Non-pigmented ciliary epithelial cell (primary cell): ENCODE measurements at places on chromosomes 3 and 15.

DNA sequence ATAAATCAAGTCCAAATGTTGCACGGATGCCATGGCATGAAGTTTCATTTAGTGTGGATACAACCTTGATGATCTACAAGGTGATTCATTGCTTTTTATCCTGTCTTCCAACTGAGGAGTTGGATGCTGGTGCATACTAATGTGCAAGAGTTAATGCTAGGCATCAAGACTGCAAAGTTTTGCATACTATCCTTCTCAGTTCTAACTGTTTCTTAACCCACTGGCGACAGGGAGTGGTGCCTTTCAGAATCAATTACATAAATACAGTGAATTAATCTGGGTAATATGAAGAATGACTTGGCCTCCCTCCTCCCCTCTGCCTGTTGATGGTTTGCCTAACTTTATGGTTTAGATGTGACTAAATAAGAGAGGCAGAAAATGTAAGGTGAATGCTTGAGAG, 43.5 kb downstream of the KCNAB1 start:
- DNase-seq = no peak

GRCh38 chr3:46966811-46967210, 9.7 kb downstream of the CCDC12 start:
- no peak for DNase-seq

DNA sequence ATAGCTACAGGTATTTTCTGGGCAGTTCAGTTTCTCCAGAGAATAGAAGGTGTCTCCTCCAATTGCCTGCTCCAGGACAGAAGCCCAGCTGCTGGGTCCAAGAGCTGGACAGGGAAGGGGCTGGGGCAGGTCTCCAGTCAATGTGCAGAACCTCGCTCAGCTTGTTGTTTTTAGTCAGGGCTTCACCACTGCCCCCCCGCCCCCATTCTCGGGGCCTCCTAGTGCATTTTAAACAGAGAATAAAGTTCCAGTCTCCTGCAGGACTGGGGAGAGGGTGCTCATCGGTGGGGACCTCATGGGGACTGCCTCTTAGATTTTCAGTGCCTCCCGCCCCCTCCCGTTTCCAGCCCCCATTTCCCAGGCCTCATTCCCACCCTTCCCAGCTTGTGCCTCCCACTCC, 216.6 kb downstream of the XXYLT1 start:
- no peak for DNase-seq

GRCh38 chr15:74396445-74397238, 29.2 kb upstream of the CYP11A1 start:
- no peak for DNase-seq
